ENCODE measurements at places on chromosomes 13 and 19. TPM values are rescaled to one million over a fixed set of nuclear protein-coding genes. Genes with fewer than 3 reads are reported as not detected.

The CEACAM1 gene
- 3.8 TPM for total RNA-seq

The NXNL1 gene
- total RNA-seq, result not detected

The CEACAM8 gene
- total RNA-seq, result not detected

The KCNJ14 gene
- 0.51 TPM for total RNA-seq

The CDX2 gene
- total RNA-seq, result not detected

The SMIM44 gene
- not detected for total RNA-seq

The CEACAM16 gene
- total RNA-seq, result not detected

The SIGLEC11 gene
- 0.92 TPM for total RNA-seq

GRCh38 chr13:39910041-39910440 lies 254.6 kb downstream of the COG6 start:
- DNase-seq, result no peak

- DNase-seq, result no peak
Observed at GRCh38 chr13:96238861-96239260, 149.0 kb downstream of the HS6ST3 start.

DNA sequence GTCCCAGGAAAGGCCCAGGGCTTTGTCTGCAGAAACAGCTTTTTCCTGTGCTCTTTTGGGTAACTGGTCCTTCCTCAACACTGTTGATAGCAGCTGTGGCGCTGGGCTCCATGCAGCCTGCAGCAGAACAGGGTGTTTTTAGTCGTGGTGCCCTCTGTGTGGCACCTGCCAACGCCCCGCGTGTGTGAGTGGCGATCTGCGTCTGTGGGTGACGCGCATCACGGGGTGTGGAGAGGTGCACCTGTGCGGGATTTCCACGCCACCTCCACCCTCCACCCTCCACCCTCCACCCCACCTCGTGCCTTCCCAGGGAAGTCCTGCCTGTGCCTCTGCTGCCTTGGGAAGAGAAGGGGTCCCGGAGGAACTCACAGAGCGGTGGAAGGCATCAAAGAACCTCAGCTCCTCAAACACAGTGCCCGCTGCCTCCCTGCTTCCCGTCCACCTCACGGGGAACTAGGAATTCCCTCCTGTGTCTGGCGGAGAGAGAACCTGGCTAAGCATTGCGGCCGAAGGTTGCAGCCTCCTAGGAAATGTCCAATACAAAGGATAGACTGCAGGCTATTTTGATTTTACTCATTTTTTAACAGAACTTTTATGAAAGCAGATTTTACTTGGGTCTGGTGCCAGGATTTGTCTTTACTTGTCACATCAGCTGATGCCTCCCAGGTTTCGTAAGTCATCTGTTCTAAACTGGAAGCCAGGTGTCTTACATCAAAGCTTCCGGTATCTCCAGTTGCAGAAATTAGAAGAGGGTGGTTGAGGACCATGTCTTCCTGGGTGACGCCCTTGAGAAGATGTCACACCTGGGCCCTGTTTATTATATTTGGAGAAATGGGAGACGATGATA lies 84.0 kb downstream of the ATP11A start:
- peak; percentile 46 for DNase-seq

- no peak for DNase-seq
Observed at GRCh38 chr19:3402631-3403443, 36.5 kb downstream of the NFIC start.

- no peak for DNase-seq
Observed at GRCh38 chr19:46111376-46111775, 13.1 kb downstream of the IGFL3 start.

DNA sequence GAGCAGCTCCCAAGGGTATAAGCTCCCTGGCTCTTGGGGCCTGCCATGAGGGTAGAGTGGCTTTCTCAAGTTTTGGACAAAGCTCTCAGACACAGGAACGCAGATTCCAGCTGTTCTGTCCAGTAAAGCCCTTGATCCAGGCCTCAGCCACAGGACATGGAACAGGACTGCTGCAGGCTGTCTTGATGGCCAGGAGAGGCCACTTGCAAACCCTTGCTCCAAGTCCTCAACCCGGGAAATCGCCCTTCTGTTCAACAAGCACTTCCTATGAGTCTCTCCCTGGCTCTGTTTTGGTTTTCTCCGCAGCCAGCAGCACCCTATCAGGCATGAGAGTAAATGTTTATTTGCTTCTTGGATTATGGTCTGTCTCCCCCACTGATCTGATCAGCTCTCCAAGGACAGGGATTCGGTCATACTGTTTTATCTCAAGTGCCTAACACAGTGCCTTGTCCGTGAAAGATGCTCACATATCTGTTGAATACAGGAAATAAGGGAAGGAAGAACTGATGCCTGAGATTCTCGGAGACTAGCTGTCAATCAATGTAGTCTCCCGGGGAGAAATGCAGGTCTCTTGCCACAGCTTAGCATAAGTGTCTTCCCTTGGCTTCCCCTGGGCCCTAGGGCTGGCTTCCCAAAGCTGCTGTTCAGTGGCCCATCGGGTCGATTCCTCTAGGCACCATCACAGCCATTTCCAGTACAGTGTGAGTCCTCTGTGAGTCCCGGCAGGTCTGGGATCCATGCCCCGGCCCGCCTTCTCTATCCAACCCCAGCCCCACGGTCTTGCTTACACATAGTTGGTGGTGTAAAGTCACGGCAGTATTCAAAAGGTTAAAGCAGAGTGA lies 90.8 kb downstream of the TSHZ3 start:
- DNase-seq, result peak; percentile 38

- DNase-seq, result no peak
Observed at GRCh38 chr19:1357531-1358109, 26.1 kb upstream of the NDUFS7 start.

DNA sequence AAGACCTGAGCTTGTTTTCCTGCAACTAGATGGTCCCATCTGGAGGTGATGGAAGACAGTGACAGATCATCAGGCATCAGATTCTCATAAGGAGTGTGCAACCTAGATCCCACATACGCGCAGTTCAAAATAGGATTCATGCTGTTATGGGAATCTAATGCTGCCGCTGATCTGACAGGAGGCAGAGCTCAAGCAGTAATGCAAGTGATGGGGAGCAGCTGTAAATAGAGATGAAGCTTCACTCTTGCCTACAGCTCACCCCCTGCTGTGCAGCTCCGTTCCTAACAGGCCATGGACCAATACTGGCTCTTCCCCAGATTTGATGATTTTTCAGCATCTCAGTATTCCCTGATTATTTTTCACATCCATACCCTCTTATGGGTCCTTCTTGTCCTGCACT lies 208.4 kb upstream of the RXFP2 start:
- DNase-seq, result no peak

GRCh38 chr13:29948244-29948643 lies 97.8 kb upstream of the UBL3 start:
- DNase-seq, result peak; percentile 59

GRCh38 chr19:57096685-57097361 lies 23.0 kb upstream of the USP29 start:
- DNase-seq, result peak; percentile 96

- DNase-seq, result no peak
Observed at GRCh38 chr13:96816261-96816660, 178.0 kb downstream of the OXGR1 start.

DNA sequence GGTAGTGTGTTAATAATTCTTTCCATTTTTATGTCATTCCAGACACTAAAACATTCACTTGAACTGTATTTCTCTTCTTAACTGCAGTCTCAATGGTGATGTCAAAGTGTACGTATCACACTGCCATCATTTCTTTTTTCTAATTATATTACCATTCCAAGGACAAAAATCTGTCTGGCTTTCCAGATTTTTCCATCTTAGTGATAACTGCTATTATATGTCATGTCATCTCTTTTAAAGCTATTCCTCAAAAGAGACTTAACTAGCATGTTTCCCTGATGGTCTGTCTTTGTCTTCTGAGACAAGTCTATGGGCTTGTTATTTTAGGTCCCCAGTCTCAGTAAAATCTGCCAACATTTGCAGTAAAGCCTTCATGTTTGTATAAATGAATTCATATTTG lies 1207.1 kb downstream of the PCDH17 start:
- DNase-seq, result no peak
